ENCODE measurements at places on chromosomes 3 and 15.

- no peak for DNase-seq
These were observed 97.5 kb downstream of the CHL1 start for GRCh38 chr3:294096-294495.

DNA sequence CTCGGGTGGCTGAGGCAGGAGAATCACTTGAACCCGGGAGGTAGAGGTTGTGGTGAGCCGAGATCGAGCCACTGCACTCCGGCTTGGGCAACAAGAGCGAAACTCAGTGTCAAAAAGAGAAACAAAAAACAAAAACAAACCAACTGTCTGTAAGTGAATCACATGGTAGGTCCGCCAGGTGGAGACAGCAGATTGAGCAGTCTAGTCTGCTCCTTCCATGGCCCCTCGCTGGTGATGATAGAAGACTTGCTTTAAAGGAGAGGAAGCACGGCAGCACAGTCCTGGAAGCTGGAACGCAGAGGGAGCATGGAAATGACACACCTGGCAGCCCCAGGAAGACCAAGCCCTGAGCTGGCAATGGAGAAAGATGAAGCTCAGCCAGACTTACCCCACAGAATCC is 31.4 kb upstream of the MGLL start:
- DNase-seq: no peak

GRCh38 chr15:94360251-94360685 is 128.9 kb downstream of the MCTP2 start:
- no peak for DNase-seq

GRCh38 chr3:128502712-128503111 is 9.7 kb upstream of the GATA2 start:
- no peak for DNase-seq

DNA sequence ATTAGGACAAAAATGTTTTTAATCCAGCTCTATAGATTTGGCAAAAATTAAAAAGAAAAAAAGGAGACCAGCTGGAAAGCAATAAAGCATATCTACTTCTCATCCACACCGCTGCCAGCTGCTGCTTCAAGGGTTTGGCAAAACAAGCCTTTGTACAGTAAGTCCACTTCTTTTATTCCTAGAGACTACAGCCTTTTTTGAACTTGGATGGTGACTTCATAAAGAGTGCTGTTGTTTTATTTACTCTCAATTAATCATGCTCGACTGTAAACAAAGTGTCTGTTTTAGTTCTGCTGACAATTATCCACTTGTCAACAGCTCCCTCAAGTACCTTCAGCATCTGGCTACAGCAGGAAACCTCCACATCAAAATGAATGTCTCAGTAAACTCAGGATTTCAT is 12.3 kb upstream of the FOXB1 start:
- no peak for DNase-seq

DNA sequence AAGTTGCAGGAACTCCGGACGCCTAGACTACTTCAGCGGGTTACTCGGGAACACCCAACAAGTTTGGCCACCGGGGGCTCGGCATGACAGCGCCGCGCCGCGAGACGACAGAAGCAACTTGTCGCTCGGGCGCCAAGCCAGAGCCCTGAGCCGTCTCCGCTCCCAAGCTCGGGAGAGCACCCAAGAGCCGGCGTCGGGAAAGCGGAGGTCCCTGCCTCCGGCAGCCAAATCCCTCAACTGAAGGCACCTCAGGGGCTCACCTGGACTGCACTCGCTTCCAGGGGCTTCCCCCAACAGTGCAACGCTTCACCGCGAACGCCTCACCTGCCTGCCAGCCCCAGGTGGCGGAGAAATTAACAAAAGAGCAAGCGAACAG is 640 bp downstream of the MB21D2 start:
- peak; percentile 18 for DNase-seq

- DNase-seq: no peak
These were observed 520.9 kb upstream of the TGFBR2 start for GRCh38 chr3:30085486-30085885.

DNA sequence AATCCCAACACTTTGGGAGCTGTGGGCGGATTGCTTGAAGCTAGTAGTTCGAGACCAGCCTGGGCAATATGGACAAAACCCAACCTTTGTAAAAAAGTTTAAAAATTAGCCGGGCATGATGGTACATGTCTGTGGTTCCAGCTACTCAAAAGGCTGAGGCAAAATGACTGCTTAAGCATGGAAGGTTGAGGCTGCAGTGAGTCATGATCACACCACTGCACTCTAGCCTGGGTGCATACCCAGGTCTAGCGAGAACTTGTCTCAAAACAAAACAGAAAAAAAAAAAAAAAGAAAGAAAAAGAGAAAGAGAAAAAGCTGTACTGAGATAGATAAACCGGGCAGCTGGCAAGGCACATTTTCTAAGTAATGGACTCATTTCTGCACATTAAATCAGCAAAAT is 10.6 kb downstream of the ARPP19 start:
- peak; percentile 19 for DNase-seq

- no peak for DNase-seq
These were observed 833.7 kb downstream of the FHIT start for GRCh38 chr3:60417576-60417975.

DNA sequence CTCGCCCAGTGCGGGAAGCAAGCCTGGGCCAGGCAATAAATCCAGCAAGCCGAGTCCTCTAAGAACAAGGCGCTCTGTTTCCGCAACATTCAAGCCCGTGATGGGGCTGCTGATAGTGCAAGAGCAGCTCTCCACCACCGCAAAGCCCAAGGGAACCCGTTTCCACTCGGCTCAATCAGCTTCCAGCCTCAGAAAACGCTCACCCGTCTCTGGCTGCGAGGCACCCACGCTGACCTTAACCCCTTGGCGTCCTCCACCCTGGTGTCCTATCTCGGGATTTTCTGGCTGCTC is 17.8 kb downstream of the SPATA12 start:
- DNase-seq: no peak

Data from stimulated activated CD4-positive, alpha-beta T cell treated with anti-CD3 and anti-CD28 coated beads, Interleukin-4, amount 100 ng/mL, for 48 hours (primary cell).